Left renal cortex interstitium (tissue), 4 donors: ENCODE measurements at places on chromosomes 4 and X.

DNA sequence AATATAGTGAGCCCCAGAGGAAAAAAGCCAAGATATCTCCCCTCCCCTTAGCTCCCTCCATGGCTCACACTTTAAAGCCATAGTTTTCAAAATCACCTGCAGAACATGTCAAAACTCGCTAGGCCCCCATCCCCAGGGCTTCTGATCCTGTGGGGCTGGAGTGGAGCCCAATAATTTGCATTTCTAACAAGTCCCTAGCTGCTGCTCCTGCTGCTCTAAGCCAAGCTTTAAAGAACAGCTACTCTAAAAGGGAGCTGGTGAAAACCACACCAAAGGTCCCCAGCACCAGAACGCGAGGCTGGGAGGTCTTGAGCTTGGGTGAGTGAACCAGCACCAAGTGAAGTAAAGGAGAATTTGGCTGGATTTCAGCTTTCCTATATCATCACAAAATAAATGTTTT, 237.1 kb downstream of the ZNF674 start:
- no peak for DNase-seq

- no peak for DNase-seq
Measured at GRCh38 chr4:3321295-3321889, 28.6 kb downstream of the RGS12 start.

- no peak for DNase-seq
Measured at GRCh38 chr4:24131954-24132673, 242.3 kb upstream of the PPARGC1A start.

DNA sequence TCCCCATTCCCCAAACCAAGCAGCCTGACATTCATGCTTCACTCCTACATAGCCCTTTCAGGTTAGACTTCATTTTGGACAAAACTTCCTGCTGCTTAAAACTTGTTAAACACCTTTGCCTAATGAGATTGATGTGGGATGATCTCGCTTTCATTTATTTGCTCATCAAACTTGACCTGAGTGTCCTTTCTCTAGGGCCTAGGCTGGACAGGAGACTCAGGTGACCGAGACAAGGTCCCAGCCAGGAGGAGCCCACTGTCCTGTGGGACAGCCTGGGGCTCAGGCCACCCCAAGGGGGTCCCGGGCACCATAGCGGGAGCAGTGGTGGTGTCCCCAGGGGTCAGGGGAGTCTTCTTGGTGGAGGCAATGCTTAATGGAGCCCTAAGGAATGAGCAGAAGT, 23.7 kb upstream of the PSAPL1 start:
- no peak for DNase-seq

DNA sequence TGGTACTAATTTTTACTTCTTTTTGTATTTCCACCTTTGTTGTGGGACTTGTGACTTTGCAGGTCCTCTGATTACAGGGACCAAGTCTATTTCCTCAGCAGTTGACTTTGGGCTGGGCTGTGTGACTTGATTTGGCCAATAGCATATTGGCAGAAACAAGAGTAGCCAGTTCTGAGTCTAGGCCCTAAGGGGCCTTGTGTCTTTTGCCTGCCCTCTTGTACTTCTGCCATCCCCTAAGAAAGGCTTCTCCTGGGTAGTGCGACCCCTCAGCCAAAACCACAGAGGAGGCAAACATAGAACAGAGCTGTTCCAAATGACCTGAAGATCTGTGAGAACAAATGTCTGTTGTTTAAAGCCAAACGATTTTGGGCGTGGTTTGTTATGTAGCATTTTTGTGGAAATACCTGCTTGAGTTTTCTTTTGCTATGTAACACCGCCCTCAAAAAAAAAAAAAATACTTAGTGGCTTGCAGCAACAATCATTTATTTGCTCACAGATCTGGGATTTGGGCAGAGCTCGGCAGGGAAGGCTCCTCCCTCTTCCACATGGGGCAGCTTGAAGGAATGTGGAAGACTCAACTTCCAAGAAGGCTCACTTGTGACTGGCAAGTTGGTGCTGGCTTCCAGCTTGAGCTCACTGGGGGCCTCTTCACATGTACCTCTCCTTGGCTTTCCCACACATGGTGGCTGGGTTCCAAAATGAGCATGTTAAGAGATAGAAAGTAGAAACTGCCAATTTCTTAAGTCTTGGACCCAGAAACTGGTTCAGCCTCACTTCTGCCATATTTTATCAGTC, 423.0 kb upstream of the CNKSR2 start:
- DNase-seq, result no peak

GRCh38 chr4:188332265-188332664, 193.0 kb downstream of the TRIML1 start:
- DNase-seq, result no peak

DNA sequence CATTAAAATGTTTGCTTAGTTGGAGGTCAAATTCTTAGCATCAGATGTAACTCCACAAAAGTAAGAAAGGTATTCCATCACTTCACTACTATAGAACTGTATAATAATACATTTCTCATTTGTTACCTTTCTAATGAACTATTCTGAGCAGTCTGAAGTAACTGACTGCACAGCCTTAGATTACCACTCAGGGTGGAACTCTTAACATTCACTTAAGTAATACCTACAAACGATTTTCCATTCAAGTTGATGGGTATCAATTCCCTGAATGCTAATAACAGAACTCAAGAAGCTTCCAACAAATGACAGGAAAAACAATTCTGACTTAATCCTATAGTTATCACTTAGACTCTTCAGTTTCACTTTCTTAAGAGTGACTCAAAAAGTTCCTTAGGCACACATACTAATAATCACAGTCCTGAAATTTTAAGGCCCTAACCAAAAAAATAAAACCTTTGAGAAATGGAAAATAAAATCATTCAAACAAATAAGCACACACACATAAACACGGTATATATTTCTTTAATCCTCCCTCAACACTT, 20.9 kb downstream of the HNRNPD start:
- DNase-seq, result no peak

GRCh38 chr4:119113033-119113655, 22.5 kb upstream of the MYOZ2 start:
- no peak for DNase-seq

DNA sequence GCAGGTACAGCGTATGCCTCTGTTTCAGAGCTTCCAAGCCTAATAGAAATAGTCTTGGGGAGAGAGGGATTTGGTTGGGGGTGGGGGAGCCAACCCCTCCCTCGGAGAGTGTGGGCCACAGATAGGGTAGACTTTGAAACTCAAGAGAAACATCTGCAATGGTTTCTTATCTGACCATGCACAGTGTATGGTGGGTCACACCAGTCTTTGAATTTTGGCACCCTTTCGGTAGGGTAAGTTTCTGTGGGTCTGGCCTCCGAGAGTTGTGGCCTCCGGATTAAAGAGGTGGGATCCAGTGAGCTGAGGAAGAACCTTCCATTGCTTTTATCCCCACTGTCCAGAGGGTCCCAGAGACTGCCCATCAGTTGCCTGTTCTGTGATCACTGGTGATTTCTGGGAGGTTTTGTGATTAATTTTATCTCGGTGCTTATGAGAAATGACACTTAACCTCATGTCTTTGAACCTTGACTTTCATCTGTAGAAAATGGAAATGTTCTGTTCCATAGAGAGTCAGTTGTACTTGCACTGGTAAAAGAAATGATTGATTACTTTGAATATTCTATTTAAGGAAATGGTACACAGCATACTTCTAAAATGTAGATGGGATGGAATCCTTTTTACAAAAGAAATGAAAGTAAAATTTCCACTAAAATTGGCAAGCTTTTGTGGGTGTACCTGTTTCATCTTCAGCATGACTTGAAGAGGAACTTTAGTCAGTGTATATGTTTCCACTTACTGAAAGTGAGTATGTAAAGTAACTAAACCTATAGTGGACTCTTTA, 62.7 kb downstream of the TMEM131L start:
- no peak for DNase-seq

DNA sequence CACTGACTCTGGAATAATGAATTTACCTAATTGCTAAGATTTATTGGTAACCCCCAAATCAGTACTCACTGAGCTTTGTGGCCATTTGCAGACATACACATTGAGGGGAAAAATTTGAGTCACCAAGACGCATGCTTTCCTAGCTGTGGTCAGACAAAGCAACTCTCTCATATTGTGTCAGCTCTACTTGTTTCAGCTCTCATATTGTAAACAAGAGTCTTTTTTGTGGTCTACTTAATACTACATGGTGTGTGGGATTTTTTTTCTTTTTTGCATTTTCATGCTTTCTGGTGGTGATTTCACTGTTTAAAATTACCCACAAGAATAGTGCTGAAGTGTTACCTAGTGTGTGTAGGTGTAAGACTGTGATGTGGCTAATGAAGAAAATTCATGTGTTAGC, 428.2 kb upstream of the GALNT7 start:
- no peak for DNase-seq

DNA sequence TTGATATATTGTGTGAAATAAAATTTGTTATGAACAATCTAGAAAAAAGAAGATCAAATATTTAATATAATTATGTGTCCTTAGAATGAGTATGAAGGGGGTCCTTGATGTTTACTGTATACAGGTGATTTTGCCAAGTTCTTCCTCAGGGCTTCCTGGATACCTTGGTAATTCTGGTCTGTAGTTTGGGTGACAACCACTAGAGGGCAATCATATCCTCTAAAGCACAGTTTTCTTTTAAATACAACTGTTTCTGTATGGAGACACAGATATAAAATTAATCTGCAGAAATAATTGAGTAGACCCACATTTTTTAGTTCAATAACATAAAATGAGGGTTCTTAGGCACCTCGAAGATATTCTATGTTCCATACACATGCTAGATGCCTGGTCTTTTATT, 157.7 kb downstream of the SPANXN1 start:
- no peak for DNase-seq

GRCh38 chr4:41185614-41186592, 28.4 kb downstream of the APBB2 start:
- DNase-seq, result no peak
